H7 (cell line): ENCODE measurements at places on chromosomes 6 and 20. TPM values are rescaled to one million over a fixed set of nuclear protein-coding genes. Genes with fewer than 3 reads are reported as not detected.

- no peak for DNase-seq
These were observed 9.5 kb upstream of the TP53RK start for GRCh38 chr20:46698788-46699187.

DNA sequence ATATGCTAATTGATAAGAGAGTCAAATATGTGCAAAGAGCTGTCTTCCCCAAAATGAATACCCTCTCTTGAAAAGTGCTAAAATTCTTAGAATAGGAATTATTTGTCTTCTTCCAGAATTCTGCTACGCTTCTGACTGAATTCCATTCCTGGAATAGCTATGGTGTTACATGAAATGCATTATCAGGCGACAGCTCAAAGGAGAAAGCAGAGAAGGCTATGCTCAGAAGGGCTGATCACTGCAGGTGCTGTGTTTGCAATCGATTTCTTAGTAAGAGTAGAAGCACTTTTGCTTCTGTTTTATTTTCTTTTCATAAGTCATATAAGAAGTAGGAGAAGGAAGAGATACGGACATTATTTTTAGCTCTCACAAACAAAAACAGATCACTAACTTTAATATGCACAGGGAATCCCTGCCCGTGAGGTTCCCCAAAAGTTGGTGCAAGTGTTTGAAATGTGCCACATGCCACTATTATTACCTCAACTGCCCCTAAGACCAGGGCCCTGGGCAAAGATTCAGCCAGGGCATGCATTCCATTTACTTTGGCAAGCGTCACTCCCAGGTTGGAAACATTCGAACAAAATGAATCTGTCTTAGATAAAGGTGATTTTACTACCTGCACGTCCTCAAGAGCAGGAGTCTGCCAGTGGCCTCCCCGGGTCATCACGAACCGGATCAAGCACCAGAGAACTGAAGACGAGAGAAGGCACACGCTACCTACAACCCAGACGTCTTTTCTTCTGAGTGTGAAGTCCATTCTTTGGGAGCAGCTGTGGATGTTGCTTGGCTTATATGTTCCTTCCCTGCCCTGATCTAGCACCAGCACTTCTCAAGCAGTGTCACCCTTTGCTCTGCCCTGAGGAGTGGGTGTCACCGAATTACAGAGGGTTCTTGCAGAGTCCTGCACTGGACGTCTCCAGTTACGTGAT, 7.2 kb downstream of the MYLK4 start:
- no peak for DNase-seq

DNA sequence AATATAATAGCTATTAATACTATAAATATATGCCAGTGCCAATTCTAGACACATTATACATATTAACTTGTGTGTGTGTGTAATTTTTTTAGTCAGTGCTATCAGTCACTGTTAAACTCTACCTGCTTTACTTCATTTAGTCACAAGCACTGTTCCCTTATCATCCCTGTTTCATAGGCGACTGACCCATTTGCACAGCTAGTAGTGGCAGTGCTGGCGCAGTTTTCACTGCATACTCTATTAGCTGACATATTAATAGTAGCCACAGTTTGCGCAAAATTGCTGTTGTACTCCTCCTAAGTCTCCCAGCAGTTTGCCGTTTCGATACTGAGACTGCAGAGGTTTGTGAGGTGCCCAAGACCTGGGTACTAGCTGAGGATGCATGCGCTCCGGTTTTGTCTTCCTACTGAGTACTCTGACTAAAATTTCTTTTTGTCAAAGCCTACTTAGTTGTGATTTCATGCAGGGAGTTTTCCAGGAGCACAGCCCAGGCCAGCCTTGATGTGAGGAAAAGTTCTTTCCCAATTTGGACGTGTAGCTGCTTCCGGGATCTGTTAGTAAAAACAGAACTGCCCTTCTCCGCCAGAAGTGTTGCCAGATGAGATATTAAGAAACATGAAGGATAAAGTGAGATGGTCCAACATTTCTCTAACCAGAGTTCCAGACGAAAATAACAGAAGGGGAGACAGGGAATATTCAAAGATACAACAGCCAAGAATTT, 5.6 kb downstream of the BAG2 start:
- DNase-seq, result no peak

The CASP8AP2 gene
- total RNA-seq, result 11.3 and 20.2 TPM in 2 replicates

- no peak for DNase-seq
These were observed 30.1 kb downstream of the LAMA5 start for GRCh38 chr20:62336775-62337557.

DNA sequence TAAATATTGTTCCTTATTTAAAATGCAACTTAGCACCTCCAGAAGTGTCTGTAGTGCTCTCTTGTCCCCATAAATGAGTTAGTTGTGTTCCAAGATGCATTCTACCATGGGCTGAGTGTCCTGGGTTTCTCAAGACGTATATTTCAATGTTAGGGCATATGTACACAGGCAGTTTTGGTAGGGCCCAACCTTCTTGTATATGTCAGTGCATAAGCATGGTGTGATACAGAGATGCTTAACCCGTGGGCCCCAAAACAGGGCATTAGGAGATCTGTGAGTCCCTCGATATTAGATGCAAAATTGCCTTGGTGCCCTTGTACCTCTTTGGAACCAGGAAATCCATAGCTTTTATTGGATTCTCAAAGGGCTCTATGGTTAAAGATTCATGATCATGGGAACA, 91.5 kb upstream of the HIVEP1 start:
- no peak for DNase-seq

The SGK2 gene
- total RNA-seq, result 0.07 TPM in 1 of 2 replicates, not detected in the other

GRCh38 chr20:38748861-38749149, 545 bp downstream of the ACTR5 start:
- DNase-seq, result peak; percentile 90

The VSX1 gene
- not detected in 2 replicates for total RNA-seq

- DNase-seq, result no peak
These were observed 29.9 kb upstream of the SYNCRIP start for GRCh38 chr6:85672623-85673022.

The NAPB gene
- total RNA-seq, result 4.8 and 11.8 TPM in 2 replicates

GRCh38 chr6:7218406-7218988, 94.5 kb downstream of the SSR1 start:
- no peak for DNase-seq

The ZNF831 gene
- total RNA-seq, result not detected in 2 replicates

DNA sequence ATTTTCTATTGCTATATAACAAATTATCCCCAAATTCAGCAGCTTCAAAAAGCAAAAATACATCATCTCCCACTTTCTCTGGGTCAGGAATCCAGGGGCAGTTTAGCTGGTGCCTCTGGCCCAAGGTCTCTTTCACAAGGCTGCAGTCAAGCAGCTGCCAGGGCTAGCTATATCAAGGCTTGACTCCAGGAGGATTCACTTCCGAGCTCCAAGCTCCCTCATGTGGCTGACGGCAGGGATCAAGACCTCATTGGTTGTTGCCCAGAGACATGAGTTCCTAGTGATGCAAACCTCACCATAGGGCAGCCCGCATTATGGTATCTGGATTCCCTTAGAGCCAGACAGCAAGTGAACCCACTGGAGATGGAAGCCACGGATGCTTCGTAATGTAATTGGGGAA, 1.3 kb upstream of the VNN1 start:
- DNase-seq, result peak; percentile 52

DNA sequence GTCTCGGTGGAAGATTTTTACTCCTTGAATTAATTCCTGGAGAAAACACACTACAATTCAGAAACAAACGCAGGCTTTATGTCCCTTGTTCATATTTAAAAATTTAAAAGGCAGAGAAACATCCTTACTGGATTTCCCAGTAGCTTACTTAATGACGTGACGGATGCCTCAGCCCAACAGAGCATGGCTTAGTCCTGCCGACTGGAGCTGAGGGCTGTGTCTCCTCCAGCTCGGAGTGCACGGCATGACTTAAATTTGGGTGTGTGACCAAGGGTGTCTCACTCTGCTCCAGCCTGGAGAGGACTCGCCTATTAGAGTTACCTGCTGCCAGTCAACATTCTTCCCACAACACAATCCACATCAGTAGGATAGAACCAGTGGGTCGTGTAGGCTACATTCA, 107.1 kb downstream of the PSMB1 start:
- peak; percentile 13 for DNase-seq

- DNase-seq, result no peak
These were observed 377.1 kb downstream of the ADGRB3 start for GRCh38 chr6:69012211-69012610.

The NOX3 gene
- not detected in 2 replicates for total RNA-seq

The HSPA1L gene
- 0.15 and 0.55 TPM in 2 replicates for total RNA-seq

The PLAGL2 gene
- total RNA-seq, result 8.5 and 10.0 TPM in 2 replicates

- peak; percentile 79 for DNase-seq
These were observed 52.8 kb upstream of the BMP6 start for GRCh38 chr6:7673063-7673536.

DNA sequence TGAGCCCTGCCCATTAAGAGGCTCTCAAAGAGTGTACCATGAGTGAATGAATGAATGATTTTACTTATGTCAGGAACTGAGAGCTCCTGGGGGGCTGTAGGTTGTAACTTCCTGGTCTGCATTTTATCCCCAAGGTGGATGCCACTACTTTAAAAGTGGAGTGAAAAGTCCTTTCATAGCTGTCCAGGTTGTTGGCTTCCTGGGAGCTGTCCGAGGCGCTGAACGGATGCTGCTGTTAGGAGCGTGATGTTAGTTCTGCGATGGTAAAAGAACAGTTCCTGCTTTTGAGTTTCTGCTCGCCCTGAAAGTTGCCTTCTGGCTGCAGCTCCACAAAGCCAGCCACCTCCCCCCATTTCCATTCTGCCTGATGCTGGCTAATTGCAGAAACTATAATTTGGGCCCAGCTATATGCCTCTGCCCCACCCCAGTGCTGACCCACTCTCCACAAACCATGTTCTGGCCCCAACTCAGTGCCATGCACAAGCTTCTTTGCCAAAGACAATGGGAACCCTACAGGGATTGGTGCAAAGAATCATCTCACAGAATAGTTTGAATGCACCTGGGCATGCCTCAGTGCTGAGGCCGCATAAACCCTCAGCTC, 330.9 kb upstream of the CDH4 start:
- peak; percentile 38 for DNase-seq

The HSPA12B gene
- total RNA-seq, result 0.97 and 2.4 TPM in 2 replicates

The HLA-DQB1 gene
- under 0.01 TPM in 1 of 2 replicates, not detected in the other for total RNA-seq

The LAMP5 gene
- 0.78 and 1.4 TPM in 2 replicates for total RNA-seq

The CLVS2 gene
- total RNA-seq, result 0.26 and 0.94 TPM in 2 replicates

The C6orf136 gene
- 15.4 and 16.9 TPM in 2 replicates for total RNA-seq

The OARD1 gene
- total RNA-seq, result 15.3 and 23.2 TPM in 2 replicates

DNA sequence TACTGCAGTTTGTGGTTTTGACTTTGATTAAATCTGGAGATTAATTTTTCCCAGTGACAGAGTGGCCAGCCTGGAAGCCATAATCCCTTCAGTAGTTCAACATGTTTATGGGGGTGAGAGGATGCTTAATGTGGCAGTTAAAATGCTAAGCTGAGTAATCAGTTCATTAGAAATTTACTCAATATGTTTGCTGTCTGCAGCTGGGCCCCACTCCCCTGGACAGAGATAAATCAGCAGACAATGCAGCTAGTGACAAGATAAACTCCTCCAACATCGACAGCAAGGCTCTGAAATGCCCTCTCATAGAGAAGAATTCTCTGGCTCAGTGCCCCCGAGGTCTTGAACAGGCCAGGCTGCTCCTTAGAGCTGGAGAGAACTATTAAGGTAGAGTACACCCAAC, 101.9 kb downstream of the LRFN2 start:
- DNase-seq, result no peak

GRCh38 chr20:44495802-44496481, 20.3 kb downstream of the TTPAL start:
- DNase-seq, result no peak

- no peak for DNase-seq
These were observed 150.7 kb downstream of the DTNBP1 start for GRCh38 chr6:15512126-15512525.

DNA sequence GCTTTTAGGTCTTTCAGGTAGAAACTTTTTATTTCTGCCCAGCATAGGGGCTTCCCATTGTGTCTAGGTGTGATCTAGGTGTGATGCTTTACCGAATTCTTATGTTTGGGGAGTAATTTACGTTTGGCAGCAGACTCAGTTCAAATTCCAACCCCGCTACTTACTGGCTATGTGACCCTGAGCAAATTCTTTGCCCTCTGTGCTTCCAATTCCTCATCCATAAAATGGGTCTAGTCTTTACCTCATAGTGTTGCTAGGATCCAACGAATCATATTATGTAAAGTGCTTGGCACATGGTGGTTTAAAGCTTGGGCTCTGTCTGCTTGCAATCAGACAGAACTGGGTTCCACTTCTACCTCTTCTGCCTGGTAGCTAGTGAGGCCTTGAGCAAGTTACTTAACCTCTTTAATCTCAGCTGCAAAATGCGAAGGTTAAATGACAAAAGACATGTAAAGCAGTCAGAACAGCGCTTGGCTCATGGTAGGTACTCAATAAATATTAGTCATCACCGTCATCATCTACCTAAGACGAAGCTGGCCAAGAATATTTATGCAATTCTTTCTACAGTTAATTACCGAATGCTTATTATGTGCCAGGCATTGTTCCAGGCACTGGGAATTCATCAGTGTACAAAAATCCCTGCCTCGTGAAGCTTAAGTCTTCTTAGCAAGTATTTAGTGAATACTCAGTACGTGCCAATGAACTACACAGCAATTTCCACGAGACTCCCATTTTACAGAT, 1.0 kb downstream of the NSFL1C start:
- no peak for DNase-seq

GRCh38 chr20:64153861-64154589, 10.2 kb upstream of the MYT1 start:
- DNase-seq, result no peak
